Fibroblast of upper back skin (primary cell): ENCODE measurements at places on chromosomes 1 and 21.

DNA sequence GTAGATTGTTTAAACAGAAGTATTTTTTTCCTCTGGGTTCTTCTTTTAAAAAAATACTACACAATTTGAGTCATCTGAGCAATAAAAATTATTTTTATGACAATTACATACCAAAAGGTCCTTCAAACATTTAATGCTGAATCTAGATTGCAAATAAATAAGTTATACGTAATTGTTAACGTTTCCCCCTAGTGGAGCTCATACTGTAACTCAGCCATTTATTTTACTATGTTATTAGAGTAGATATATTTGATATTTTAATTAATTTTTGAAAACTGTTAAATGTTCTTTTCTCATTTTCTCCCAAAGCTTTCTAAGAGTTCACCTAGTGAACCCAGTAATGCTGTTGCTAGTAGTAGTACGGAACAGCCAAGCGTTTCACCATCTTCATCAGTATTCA lies 33.5 kb downstream of the ZMYM1 start:
- peak; percentile 5 for DNase-seq

- DNase-seq = no peak
Observed at GRCh38 chr1:31036749-31037500, 28.6 kb downstream of the PUM1 start.

GRCh38 chr1:910881-911721 lies 12.6 kb upstream of the SAMD11 start:
- DNase-seq = peak; percentile 65

DNA sequence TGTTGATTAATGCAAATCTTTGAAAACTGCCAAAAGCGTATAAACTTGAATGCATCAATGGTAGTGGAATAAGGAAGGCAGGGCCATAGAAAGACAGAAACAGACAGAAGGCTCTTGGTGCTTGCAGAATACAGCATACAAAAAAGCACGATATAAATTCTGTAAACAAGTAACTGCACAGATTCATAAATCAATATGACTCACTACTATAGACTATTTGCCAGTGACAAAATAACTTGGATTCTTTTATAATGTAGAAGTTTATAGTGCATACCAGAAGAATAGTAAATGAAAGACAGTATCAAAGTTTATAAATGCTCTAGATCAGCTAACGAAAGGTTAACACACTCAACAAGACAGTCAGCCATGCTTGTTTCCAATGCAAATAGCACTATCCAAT lies 349.6 kb downstream of the PTBP2 start:
- DNase-seq = peak; percentile 25

DNA sequence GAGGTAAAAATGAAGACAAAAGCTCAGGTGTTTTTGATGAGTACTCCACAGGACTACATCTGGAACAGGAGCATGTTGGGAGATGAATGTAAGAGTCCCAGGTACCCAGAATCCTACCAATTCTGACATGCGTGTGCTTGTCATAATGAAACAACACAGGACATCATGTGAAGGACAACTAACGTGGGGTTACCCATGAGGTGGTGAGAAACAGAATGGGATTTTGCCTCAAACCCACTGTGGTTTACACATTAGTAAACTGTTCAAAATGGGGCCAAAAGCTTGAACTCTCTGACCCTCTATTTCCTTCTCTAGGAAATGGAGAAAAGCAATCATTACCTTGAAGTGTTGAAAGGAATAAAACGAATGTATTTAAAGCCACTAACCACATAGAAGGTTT lies 266.2 kb downstream of the RGS7 start:
- no peak for DNase-seq

GRCh38 chr1:163692266-163692665 lies 370.5 kb downstream of the NUF2 start:
- DNase-seq = no peak

DNA sequence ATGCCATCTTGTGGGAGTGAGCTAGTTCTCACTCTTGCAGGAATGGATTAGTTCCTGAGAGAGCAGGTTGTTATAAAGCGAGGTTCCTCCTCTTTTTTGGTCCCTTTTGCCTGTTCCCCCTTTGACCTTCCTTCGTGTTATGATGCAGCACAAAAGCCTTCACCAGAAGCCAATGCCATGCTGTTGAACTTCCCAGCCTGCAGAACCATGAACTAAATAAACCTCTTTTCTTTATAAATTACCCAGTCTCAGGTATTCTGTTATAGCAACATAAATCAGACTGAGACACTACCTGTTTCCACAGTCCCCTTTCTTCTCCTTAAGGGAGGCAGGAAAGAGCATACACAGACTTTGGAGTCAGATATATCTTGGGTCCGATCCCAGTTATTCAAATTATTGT lies 25.6 kb downstream of the DISP3 start:
- no peak for DNase-seq

GRCh38 chr1:160874935-160875334 lies 10.0 kb downstream of the ITLN1 start:
- DNase-seq = no peak

DNA sequence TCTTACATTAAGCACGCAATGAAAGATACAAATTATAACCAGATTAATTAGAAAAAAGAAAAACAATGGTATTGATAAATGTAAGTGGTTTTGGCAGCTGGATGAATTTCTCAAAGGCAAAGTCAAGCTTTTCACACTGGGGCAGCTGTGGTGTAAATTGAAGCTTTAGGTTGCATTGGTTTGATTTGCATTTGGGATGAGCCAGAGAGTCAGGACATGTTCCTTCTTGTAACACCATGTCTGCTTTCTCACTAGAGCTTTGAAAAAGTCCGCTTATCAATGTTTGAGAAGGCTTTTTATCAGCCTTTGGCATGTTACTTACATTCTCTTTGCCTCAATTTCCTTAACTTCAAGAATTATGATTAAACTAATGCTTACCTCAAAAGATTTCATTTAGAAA lies 173.9 kb downstream of the GPATCH2 start:
- DNase-seq = no peak

DNA sequence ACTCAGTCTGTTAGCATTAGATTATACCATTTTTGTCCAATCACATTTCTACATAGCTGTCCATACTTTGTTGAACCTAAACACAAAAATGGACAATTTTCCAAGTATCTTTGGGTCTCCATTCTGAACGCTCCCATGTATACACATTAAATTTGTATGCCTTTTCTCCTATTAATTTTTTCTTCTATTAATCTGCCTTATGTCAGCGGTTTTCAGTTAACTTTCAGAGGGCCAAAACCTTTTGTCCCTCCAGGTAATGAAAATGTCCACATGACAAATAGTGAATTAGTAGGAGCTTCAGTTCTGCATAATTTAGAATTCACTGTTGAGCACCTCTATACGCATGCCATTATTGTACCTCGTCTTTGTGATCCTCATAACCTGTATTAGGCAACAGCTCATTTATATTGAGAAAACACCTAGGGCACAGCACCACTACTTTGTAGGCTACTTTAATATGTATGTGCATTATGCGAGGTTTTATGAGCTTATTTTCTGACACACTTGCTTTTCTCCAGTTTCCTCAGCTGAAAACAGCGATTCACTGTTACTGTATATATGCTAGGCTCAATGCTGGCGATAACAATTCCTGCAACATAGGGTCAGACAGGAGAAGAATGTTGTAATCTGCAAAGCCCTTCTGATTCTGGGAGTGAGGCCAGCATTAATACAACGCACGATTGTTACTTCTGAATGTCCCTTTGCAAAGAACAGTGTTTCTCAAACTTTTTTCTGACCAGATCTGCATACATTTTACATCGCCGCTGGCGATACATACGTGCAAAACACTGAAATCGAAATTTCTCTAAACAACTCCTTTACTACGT lies 1.1 kb upstream of the ABCD3 start:
- peak; percentile 79 for DNase-seq

DNA sequence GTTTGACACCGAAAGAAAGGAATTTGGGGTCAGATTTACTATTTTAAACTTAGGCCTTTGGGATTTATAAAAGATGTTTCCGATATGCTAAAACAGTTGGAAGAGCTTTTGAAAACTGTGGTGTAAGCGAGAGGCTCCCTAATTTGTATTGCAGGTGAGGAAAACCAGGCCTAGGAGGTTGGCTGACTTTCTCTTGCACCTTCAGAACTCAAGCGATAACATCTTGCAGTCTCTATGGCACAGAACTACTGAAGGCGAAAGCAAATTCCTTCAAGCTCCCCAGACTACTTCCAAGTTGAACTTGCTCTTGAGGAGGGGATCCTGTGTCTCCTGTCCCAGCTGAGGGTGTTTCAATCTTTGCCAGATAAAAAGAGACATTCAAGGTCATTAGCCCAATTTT lies 685.7 kb downstream of the ADGRL2 start:
- DNase-seq = no peak

GRCh38 chr1:173424782-173425407 lies 52.2 kb upstream of the PRDX6 start:
- DNase-seq = peak; percentile 12

GRCh38 chr1:94351481-94351880 lies 66.7 kb upstream of the ABCD3 start:
- no peak for DNase-seq

- DNase-seq = no peak
Observed at GRCh38 chr1:155242805-155243358, 12.4 kb downstream of the ENTREP3 start.

GRCh38 chr1:244067893-244068292 lies 16.8 kb downstream of the ZBTB18 start:
- DNase-seq = no peak

DNA sequence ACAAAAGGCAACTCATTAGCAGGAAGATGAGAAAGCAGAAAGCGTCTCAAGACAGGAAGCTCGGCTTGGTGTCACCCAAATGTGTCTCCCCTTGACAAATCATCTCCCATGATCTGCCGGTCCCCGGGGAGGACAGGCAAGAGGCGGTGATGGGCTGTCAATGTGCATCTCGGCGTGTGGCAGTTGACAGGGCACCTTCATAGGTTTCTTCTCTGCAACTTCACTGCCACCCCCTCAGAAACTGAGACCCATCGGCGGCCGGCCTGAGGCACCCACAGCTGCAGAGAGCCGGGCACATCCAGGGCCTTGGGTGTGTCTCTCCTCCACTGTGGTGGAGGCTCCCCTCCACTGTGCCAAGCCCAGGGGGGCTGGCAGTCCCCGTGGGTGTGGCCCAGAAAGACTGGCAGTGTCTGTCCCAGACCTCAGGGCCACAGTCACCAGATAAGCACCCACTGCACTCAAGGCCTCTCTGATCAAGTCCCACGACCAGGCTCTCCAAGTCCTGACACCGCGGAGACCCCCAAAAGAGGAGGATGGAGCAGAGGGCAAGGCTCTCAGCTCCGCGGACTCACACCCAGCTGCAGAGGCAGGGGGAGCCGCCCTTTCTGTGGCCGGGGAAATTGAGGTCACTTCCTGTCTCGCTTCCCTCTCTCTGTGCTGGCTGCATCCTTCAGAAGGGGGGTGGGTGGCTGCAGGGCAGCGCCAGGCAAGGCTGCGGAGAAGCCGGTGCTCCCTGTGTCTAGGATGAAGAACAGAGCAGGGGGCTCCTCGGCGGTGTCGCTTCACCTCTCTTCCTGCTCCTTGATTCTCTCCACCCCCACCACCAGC lies 39.6 kb upstream of the LBR start:
- DNase-seq = no peak

DNA sequence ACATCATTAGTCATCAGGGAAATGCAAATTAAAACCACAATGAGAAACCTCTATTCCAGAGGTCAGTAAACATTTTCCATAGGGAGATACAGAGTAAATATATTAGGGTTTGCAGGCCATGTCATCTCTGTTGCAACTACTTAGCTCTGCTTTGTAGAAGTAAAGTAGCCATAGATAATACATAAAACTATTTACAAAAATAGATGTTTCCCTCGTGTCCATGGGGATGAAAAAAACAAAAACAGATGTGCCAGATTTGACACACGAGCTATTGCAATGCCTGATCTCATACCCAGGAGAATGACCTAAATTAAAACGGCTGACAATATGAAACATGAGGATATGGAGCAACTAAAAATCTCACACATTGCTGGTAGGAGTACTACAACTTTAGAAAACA lies 17.3 kb downstream of the LTN1 start:
- peak; percentile 17 for DNase-seq

DNA sequence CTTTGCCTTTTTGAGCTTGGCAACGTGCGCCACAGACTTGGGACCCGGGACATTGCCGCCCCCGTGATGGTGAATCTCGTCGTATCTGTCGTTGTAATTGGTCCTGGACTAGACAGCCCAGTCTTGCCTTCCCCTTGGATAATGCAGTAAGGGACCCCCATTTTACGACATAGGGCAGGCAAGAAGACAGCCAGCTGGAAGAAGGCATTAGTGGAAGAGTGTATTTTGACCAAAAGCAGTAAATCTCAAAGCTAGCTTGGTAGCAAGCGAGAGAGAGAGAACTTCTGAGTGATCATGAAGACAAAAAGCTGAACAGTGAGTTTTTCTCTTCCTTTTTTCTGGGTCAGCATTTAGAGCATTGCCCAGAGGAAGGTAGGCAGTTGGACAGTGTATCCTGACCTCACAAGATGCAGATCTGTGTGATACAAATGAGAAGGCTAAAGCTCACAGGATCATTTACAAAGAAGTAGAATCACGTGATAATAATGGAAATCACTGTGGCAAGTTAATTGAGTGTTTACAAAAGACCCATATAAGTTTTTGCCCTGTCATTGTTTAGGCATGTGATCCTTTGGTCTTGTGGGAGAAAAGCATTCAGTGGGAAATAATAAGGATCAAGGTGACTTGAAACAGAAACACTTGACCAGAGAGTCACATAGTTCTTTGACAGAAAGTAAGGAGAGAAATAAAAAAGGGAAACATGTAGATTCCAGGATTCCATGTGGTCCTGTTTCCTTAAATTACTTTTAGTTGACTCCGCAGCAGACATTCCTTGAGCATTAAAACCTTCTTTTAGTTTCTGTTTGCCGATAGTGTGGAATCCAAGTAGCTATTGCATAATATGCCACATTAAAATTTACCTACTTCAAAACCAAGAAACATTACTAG lies 66.3 kb downstream of the CNST start:
- DNase-seq = peak; percentile 89

- peak; percentile 30 for DNase-seq
Observed at GRCh38 chr1:94236630-94237290, 624 bp downstream of the ARHGAP29 start.

GRCh38 chr1:165832902-165833301 lies 5.5 kb downstream of the UCK2 start:
- no peak for DNase-seq

DNA sequence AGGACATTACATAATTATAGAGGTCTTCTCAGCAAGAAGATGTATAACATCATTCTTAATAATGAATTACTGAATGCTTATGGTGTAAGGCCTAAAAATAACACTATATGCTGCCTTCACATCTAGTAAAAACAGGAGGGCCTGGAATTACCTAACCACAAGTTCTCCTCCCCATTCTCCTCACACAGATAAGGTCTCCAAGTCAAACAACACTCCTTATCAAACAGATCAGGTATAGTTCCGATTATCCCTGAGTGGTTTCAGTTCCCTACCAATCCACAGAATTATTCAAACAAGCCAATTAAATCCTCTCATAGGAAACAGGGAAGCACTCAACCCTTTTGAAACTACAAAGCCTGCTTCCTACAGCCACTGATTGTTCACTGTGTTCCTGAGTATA lies 4.0 kb upstream of the AGBL4 start:
- no peak for DNase-seq

GRCh38 chr1:51506537-51506936 lies 12.5 kb downstream of the EPS15 start:
- DNase-seq = peak; percentile 83

- peak; percentile 62 for DNase-seq
Observed at GRCh38 chr1:232620356-232620969, 9.5 kb downstream of the SIPA1L2 start.

GRCh38 chr1:222229672-222230312 lies 318.1 kb downstream of the HHIPL2 start:
- no peak for DNase-seq

GRCh38 chr1:160131803-160132565 lies 16.4 kb downstream of the ATP1A2 start:
- DNase-seq = no peak
